ENCODE measurements at places on chromosomes 6 and 20.

DNA sequence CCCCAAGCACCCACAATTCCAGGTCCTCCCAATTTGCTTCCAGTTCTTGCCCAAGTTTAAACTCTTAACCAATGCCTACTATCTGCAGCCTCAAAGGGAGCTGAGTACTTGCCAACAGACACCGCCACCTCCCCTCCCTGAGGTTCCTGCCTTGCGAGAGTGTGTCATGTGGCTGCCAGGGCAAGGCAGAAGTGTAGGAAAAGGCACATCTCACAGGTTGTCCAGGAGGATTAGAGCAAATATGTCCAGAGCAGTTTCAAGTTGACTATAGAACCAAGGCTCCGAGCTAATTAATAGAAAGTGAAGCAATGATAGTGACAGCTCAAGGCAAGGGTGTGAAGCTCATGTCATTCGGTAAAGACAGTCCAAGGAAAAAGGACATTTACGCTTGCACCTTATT lies 127.8 kb downstream of the ATXN1 start:
- no peak for DNase-seq

GRCh38 chr6:130426066-130426721 lies 60.4 kb downstream of the TMEM200A start:
- no peak for DNase-seq

- DNase-seq: peak; percentile 73
Measured at GRCh38 chr20:31602779-31603441, 2.2 kb upstream of the ID1 start.

- DNase-seq: no peak
Measured at GRCh38 chr6:140915551-140915950, 1217.2 kb upstream of the GJE1 start.

DNA sequence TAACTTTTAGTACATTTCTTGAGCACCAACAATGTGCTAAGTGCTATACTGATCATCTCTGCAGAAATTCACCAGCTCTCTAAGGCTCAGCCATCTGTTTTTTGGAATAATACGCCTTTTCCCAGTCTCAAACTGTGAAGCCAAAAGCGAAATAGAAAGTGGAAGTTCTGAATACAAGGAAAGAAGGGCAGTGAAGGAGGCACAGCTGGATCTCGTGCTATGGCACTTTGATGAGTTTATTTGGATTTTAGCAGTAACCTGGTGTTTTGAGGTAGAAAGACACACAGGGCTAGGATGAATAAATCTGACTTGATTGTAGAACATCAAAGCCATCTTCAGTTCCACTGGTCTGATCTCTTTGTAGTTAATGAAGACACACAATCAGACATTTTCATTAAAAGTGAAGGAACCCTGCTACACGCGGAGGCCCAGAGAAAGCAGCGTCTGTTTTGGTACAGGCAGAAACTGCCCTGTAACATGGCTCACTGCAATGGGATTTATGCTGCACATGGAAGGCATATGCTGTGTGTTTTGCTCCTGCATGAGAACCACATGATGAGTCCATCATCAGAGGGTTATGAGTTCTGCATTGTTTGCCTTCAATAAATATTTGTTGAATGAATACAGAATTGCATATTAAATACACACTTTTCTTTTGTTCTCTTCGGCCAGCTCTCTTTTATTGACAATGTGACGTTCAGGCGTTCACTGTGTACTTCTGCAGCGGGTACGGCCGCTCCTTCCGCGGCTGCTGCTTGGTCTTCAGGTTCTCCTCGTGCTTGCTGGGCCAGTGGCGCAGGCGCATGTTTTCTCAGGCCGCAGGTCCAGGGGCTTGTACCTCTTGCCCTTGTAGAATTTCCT lies 100.9 kb downstream of the PREP start:
- no peak for DNase-seq

- DNase-seq: no peak
Measured at GRCh38 chr20:16485401-16485800, 87.8 kb downstream of the KIF16B start.

GRCh38 chr6:42551217-42551616 lies 12.6 kb upstream of the UBR2 start:
- no peak for DNase-seq

GRCh38 chr20:10264166-10264558 lies 45.5 kb downstream of the SNAP25 start:
- DNase-seq: no peak

GRCh38 chr6:125824946-125825771 lies 34.4 kb downstream of the NCOA7 start:
- no peak for DNase-seq

- DNase-seq: no peak
Measured at GRCh38 chr20:58202044-58202443, 26.4 kb downstream of the ANKRD60 start.

GRCh38 chr6:41779336-41779735 lies 364 bp downstream of the FRS3 start:
- no peak for DNase-seq

GRCh38 chr6:87710090-87710489 lies 8.1 kb upstream of the AKIRIN2 start:
- DNase-seq: no peak

- DNase-seq: no peak
Measured at GRCh38 chr6:84072442-84072997, 38.9 kb downstream of the MRAP2 start.

DNA sequence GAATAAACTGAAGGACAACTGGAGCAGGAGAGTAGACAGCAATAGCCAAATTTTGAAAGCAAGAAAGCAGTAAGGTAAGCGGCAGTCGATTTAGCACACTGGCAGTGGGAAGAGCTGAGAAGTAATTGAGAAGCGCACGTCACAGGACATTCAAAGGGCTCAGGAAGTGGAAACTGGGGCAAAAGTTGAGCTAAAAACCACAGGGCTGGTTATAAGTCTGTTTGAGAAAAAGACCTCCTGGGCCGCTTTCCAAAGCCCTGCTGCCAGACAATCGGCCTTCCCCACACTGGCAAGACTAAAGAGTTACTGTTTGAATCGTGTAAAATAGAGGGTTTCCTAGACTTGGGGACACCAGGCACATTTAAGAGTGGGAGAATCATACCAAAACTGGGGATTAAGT lies 161.4 kb downstream of the DNAH8 start:
- DNase-seq: no peak

GRCh38 chr6:44820321-44820720 lies 432.8 kb downstream of the CDC5L start:
- no peak for DNase-seq

DNA sequence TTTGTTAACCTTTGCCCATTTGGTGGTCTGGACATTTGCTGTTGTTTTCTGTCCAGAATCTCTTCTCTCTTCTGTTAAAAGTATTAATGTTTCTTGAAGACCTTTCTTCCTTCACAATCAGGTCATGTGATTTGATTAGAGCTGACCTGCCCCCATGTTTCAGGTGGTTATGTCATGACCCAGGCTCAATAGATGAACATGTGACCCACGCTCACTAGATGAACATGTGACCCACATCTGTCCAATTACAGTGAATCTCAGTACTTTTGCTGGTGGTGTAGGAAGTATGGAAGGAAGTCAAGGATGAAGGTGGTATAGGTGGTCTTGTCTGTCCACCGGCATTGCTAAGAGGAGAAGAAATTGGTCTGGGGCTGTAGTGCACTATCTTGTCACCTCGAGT lies 289.1 kb upstream of the JAG1 start:
- DNase-seq: no peak

DNA sequence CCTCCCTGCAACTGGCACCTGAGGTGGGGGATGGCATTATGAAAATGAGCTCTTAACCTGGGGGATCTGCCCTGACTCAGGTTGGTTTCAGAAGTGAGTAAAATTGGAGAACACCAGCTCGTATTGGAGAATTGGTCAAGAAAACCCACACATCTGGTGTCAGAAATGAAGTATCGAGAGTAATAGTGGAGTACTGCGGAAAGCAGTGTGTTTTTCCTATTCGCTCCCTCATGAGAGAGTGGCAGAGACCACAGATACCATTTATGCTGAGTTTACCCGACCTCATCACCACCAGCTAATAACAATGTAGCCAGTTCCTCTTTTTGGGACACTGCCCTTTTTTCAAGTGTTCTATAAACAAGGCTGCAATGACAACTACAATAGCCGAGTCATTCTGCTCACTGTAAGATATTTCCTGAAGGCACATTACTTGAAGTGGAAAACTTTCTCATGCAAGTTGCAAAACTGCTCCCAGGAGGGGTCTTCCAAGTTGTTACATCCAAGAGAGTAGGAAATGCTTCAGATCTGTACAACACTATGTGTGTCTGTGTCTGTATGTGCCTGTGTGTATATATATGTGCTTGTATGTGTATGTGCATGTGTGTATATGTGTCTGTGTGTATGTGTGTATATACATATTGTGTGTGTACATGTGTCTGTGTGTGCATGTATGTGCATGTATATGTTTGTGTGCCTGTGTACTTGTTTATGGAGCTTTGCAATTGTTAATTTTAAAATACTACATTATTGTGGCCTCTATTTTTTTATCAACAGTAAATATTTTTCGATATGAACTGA lies 106.0 kb upstream of the CST7 start:
- no peak for DNase-seq

- DNase-seq: no peak
Measured at GRCh38 chr20:34673412-34673811, 3.5 kb downstream of the PIGU start.

DNA sequence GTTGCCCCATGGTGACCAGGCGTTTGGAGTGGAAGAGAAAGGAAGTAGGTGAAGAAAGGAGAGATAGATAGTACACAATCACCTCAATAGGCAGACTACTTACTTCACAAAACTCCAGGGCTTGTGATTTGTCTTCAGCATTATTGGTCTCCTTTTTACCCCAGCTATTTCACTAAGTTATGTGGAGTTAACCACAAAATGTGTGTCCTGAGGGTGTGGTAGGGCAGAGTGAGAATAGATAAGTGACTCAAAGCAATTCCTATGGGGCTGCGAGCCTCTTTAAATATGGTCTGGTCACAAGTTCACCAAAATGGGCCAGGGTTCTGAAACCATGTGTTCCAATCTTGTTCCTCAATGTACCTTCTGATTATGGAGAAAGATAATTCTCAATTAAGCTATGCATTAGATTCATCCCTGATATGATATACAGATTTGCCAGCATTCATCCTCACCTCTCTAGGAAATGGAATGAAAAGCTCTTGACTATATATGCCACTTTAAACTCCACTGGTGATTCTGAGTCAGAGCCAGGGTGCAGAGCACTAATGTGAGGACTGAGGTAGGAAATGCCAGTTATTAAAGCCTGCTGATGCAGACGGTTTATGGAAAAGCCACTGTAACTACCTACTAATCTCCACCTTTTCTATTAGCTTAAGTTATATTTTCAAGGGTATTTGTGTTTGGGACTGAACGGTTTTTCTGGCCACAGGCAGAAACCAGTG lies 310.6 kb upstream of the MANEA start:
- no peak for DNase-seq

DNA sequence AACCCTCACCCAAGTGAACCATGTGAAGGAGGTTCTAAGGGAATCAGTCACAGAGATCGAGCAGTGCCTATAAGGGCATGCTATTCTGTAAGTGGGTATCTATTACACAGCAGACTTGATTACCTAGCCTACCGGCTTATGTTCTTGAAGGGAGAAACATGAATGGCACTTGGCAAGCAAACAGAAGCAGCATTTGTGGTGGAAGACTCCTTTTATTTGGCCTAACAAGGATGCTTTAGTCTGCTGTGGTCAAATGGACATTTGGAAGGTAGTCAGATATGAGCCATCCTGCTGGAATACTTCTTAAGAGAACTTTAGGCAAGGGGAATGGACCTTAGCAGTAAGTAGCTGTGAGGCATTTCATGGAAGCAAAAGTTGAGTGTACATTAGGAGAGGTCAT lies 126.3 kb downstream of the COL12A1 start:
- DNase-seq: no peak

GRCh38 chr6:53282741-53283140 lies 66.0 kb downstream of the ELOVL5 start:
- DNase-seq: no peak

DNA sequence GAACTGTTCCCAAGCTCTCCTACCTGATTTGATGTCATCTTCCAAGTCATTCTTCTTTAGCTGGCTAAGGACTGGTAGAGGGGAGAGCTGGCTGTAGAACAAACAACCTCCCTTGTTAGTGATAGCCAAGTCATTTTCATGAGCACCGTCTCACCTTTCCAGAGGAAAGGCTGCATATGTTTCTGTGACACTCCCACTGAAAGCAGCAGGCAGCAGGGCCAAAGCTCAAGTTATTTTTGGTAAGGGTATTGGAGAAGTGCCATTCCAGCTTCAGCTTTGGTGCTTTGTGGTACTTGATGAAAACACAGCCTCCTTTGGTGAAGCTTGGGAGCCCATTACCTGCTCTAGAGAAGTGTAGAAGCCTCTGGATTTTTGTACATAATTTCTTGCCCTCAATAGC lies 5.4 kb upstream of the DOK5 start:
- no peak for DNase-seq

DNA sequence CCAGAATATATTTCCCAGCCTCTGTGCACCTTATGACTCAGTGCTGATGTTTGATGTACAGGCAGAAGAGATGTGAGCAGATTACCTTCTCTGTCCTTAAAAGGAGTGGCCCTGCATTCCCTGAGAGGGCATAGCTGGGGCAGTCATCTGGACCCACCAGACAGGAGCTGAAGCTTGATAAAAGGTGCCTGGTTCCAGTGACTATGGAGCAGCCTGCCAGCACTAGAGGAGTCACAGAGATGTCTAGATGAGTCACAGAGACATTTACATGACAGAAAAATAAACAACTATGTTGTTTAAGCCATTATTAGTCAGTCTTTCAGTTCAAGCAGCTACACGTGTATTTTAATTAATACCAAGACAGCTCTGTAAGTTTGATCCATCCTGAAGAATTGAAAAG lies 237.1 kb upstream of the MOCS1 start:
- no peak for DNase-seq

- DNase-seq: no peak
Measured at GRCh38 chr6:47859175-47859574, 77.3 kb downstream of the OPN5 start.

Data from non-pigmented ciliary epithelial cell (primary cell).